ENCODE measurements at places on chromosomes 1 and 21. TPM values are rescaled to one million over a fixed set of nuclear protein-coding genes. Genes with fewer than 3 reads are reported as not detected.

GRCh38 chr1:181312946-181313345, 170.4 kb upstream of the CACNA1E start:
- H3K27ac ChIP-seq: no peak overlapping the region
- no peaks in the 10 kb centered on the region for H3K36me3 ChIP-seq
- DNase-seq: no peak
- no peak overlapping the region for H3K4me3 ChIP-seq
- H3K4me1 ChIP-seq: no peaks in the 10 kb centered on the region
- peaks cover 24% of the 10 kb centered on the region for H3K27me3 ChIP-seq

Gene PTPRC
- not detected for total RNA-seq

GRCh38 chr1:235995511-235995910, 69.4 kb downstream of the NID1 start:
- no peak for DNase-seq
- H3K4me3 ChIP-seq: no peak overlapping the region
- peaks cover 9% of the 10 kb centered on the region for H3K36me3 ChIP-seq
- no peak overlapping the region for H3K27ac ChIP-seq
- no peaks in the 10 kb centered on the region for H3K27me3 ChIP-seq

GRCh38 chr1:209405183-209405814, 178.2 kb upstream of the CAMK1G start:
- H3K27me3 ChIP-seq: no peaks in the 10 kb centered on the region
- H3K36me3 ChIP-seq: no peaks in the 10 kb centered on the region
- no peak overlapping the region for H3K4me3 ChIP-seq
- H3K27ac ChIP-seq: peak overlapping the region; percentile 45
- peaks cover 48% of the 10 kb centered on the region for H3K4me1 ChIP-seq

Gene CHD5
- total RNA-seq: 0.28 TPM

Gene ADAMTSL4
- total RNA-seq: 0.42 TPM

GRCh38 chr21:38756746-38757145, 49.0 kb upstream of the ETS2 start:
- peak; percentile 65 for DNase-seq
- peaks cover 74% of the 10 kb centered on the region for H3K4me1 ChIP-seq
- no peaks in the 10 kb centered on the region for H3K36me3 ChIP-seq
- no peaks in the 10 kb centered on the region for H3K27me3 ChIP-seq

Gene ETV3
- total RNA-seq: 11.2 TPM

DNA sequence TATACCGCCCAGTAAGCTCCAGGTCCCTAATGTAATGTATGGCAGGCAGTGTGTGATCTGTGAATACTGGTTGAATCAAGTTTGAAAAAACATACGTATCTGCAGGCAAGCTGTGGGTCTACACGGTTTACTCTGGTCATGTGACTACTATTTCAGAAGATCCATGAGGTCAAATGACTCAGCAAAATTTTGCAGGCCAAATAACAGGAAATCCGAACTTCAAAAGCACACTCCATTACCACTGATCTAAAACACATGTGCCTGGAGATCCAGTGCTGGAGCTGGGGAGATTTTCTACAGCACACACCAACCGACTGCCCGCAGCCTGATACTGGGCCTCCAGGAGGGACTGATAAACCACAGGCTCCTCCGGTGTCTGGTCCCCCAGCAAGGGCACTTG, 64.5 kb upstream of the SLC44A3 start:
- no peaks in the 10 kb centered on the region for H3K27me3 ChIP-seq
- DNase-seq: peak; percentile 86
- H3K4me1 ChIP-seq: peaks cover 42% of the 10 kb centered on the region

DNA sequence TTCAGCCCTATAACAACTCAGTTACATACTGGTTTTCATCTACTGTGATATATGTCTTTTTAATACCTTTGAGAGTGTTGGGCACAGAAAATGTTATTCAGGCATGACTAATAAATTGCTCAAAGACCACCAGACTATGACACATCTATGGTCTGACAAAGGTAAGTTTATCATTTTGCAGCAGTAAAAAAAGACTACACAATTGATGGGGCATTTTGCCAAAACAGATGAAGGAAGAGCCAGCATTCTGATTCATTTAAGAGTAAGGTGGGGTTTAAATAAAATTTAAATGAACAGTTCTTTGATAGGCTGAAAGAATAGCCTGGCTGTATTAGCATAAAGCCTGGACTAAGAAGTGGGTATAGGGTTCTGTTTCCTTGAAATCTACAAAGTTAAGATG, 8.8 kb upstream of the RNPC3 start:
- no peaks in the 10 kb centered on the region for H3K27me3 ChIP-seq
- H3K4me3 ChIP-seq: no peak overlapping the region
- H3K4me1 ChIP-seq: peaks cover 12% of the 10 kb centered on the region
- DNase-seq: peak; percentile 20
- no peak overlapping the region for H3K27ac ChIP-seq

DNA sequence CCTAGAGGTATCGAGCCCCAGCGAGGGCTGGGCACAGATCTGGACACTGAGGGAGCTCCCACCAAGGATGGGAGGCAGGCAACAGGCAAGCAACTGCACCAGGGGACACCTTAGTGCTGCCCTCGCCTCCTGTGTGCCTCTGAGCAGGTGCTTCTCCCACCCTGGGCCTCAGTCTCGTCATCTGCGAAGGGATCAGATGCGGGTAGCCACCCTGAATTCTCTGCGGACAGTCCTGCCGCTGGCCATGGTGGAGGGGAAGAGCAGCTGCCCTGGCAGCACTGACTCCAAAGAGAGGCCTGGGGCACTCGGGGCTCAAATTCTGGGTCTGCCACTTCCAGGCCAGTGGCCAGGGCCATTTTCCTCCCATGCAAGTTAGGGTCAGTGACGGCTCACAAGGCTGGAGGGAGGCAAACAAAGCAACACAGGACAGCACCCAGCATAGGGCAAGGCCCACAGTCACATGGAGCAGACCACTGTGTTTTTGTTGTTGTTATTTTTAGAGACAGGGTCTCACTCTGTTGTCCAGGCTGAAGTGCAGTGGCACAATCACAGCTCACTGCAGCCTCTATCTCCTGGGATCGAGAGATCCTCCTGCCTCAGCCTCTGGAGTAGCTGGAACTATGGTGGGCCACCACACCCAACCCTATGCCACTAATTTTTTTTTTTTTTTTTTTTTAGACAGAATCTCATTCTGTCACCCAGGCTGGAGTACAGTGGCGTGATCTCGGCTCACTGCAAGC, 7.1 kb upstream of the SDC3 start:
- no peak overlapping the region for H3K27ac ChIP-seq
- no peaks in the 10 kb centered on the region for H3K36me3 ChIP-seq
- H3K4me3 ChIP-seq: no peak overlapping the region

DNA sequence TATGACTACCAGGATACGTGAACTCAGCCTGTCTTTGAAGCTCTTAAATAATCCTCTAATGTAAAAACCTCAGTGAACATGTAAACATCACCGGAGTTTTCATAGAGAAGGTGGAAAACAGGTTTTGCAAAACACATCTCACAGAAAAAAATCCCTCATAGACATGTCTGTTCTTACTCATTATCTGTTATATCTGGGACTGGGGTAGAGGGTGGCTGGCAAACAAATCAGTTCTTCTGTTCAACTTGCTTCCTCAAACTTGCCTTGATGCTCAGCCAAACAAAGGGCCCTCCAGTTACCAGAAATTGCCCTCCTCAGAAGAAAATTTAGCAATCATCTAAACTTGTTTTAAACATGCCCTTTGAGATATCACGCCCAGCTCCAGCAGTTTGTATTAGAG, 66.1 kb upstream of the CXADR start:
- H3K27me3 ChIP-seq: no peaks in the 10 kb centered on the region
- no peaks in the 10 kb centered on the region for H3K36me3 ChIP-seq
- H3K27ac ChIP-seq: no peak overlapping the region
- no peak overlapping the region for H3K4me3 ChIP-seq
- no peak for DNase-seq

DNA sequence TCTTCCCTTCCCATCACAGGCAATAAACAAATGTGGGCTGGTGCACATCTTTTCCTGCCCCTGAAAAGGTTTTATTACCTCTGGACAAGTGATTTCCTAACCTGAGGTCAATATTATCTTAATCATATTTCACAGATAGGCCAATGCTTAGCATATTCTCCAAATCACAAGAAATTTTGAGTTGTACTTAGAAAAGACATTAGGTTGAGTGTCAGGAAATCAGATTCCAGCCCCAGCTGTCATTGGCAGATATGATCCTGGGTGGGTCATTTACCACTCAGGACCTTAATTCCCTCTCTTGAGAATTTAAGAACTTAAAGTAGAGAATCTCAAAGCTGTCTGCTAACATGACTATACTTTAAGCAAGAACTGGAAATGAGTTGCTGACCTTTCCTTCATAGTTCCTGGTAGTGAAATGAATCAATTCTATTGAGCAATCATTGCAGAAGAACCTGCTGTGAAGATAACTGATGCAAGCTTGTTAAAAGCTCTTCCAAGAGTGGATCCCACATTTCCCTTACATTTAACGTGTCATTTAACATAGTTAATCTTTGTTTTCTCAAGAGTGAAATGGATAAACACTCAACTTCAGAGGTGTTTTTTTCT, 46.4 kb upstream of the CR2 start:
- H3K27me3 ChIP-seq: peaks cover 4% of the 10 kb centered on the region
- H3K27ac ChIP-seq: no peak overlapping the region
- no peaks in the 10 kb centered on the region for H3K36me3 ChIP-seq
- no peak overlapping the region for H3K4me3 ChIP-seq
- no peaks in the 10 kb centered on the region for H3K4me1 ChIP-seq
- no peak for DNase-seq

DNA sequence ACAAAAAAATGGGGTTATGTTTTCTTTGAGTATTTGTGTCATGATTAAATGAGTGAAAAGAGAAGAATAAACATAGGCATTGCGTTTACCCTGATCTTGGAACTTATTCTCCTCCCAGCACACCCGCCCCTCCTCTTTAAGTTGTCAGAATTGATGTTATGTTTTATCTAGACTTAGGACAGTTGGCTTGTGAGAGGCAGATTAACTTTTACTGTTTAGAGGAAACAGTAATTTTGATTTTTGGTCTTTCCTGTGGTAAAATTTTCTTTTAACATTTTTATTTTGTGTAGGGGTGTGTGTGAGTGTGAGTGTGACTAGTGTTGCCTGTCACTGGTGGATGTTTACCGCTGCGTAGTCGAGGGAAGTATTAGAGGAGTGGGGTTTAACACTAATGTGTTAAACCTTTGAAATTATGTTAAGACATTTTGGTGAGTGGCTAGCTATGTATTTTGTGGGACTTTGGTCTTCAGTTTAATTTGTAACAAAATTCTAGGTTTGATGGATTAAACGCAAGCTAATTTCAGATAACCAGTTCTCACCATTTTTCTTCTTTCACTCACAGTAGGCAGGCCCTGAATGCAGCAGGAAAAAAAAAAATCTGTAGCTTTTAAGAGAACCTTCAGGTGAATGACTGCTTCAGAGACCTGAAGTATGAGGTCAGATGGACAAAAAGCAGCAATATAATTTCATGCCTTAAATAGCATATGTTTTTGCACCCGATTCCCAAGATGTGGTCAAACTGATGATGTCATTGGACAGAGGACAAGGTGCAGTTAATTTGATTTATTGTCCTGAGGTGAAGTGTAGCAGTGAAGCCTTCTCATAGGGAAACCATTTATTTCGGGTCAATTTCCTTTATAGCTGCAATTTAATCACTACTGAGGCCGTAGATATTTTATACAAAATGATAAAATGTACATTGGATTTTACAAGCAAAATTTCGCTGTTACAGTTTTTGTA, 2.7 kb downstream of the POU2F1 start:
- DNase-seq: no peak
- H3K4me1 ChIP-seq: peaks cover 17% of the 10 kb centered on the region
- H3K36me3 ChIP-seq: peaks cover 3% of the 10 kb centered on the region
- no peak overlapping the region for H3K27ac ChIP-seq
- H3K27me3 ChIP-seq: no peaks in the 10 kb centered on the region
- no peak overlapping the region for H3K4me3 ChIP-seq

Gene KRTAP13-2
- not detected for total RNA-seq

DNA sequence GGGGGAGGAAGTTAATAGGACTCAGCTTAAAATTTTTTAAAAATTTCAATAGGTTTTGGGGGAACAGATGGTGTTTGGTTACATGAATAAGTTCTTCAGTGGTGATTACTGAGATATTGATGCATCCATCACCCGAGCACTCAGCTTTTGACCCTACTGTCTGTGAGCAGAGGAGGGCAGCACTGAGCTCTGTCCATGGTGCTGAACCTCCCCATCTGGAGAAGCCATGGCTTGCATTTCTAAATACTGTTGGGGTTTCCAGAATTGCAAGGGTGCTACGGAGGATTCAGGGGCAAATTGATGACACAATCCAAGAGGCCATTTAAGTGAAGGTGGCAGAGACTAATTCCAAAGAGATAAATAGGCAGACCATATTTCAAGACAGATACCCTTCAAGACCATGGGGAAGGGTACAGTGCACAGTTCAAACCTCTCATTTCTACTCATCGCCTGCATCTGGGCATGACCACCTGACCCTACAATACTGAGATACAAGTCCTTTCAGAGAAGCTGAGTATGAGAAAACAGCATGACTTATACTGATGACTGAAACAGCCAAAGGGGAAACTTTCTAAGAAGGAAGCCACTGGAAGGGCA, 17.2 kb downstream of the SYT2 start:
- H3K27ac ChIP-seq: no peak overlapping the region
- no peaks in the 10 kb centered on the region for H3K4me1 ChIP-seq
- no peaks in the 10 kb centered on the region for H3K36me3 ChIP-seq
- no peak overlapping the region for H3K4me3 ChIP-seq
- peaks cover 39% of the 10 kb centered on the region for H3K27me3 ChIP-seq
- DNase-seq: peak; percentile 41
